ENCODE measurements at places on chromosomes 7 and 10.
A peak's percentile ranks its signal among the peaks of the same experiment; 100 is the strongest.

DNA sequence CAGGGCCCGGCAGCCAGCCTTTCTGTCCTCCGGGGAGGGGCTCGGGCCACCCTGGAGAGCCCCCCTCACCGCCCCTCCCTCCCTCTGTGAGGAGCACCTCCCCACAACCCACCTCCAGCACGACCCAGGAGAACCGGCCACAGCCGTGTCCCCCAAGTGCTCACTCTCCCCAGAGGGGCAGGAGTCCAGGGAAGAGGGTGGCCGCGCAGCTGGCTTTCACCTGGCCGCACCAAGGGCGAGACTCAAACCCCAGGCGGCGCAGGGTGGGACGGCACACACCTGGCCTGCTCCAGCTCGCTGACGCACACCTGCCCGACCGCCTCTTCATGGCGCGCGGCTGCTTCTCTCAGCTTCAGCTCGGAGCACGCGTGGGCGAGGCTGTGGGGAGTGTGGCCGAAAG is 73.4 kb downstream of the CFAP46 start:
- H3K4me1 ChIP-seq: no peaks in the 10 kb centered on the region
- H3K27me3 ChIP-seq: peaks cover 64% of the 10 kb centered on the region
- no peaks in the 10 kb centered on the region for H3K36me3 ChIP-seq
- DNase-seq: no peak

DNA sequence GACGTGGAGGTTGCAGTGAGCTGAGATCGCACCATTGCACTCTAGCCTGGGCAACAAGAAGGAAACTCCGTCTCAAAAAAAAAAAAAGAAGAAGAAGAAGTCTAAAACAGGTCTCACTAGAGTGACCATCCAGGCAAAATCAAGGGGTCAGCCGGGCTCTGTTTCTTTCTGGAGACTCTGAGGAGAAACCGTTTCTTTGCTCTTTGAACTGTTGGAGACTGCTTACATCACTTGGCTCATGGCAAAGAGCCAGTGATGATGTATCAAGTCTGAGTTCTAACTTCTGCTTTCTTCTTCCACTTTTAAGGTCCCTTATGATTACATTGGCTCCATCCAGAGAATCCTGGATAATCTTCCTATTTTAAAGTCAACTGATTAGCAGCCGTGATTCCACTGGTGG is 306.8 kb downstream of the WDR11 start:
- no peak overlapping the region for H3K27ac ChIP-seq
- no peaks in the 10 kb centered on the region for H3K36me3 ChIP-seq
- no peaks in the 10 kb centered on the region for H3K4me1 ChIP-seq

DNA sequence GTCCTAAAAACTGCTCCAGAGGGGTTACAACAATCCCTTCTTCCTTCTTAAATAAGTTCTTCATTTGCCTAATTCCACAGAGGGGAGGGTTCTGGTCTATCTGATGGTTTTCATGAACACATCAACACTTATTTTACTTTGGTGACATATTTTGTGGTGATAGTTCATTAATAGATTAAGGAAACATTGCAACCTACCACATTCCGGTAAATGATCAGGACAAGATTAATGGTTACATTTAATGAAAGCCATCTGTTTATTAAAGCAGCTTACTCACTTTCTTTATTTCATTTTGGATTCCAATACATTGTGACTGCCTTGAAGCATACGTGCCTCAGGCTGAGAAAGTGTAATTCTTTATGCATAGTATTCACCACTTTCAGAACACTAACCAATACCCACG is 101.0 kb downstream of the SKIDA1 start:
- no peak overlapping the region for H3K27ac ChIP-seq
- no peaks in the 10 kb centered on the region for H3K36me3 ChIP-seq
- H3K27me3 ChIP-seq: peaks cover 15% of the 10 kb centered on the region
- DNase-seq: no peak
- no peaks in the 10 kb centered on the region for H3K4me1 ChIP-seq

DNA sequence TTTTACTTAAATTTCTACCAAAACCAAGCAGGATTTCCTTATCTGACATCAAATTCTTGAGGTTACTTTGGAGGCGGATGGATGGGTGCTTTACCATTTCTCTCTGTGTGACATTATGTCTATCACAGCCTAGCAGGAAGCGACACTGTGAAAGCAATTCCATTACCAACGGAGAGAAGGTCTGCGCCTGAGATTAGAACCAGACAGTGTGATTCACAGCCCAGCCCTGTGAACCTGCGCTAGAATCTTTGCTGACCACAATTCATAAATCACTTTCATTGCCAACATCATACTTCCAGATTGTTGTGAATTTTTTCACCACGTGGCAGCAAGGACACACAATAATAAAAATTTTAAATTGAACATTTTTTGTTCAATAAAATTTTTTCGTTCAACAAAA is 126.5 kb downstream of the CUBN start:
- peak overlapping the region; percentile 98 for H3K27ac ChIP-seq
- peaks cover 14% of the 10 kb centered on the region for H3K36me3 ChIP-seq

GRCh38 chr10:8946451-8946850 is 892.0 kb downstream of the GATA3 start:
- no peaks in the 10 kb centered on the region for H3K4me1 ChIP-seq
- no peak overlapping the region for H3K27ac ChIP-seq
- H3K4me3 ChIP-seq: no peak overlapping the region
- H3K36me3 ChIP-seq: no peaks in the 10 kb centered on the region
